ENCODE measurements at places on chromosomes 5 and 9.

DNA sequence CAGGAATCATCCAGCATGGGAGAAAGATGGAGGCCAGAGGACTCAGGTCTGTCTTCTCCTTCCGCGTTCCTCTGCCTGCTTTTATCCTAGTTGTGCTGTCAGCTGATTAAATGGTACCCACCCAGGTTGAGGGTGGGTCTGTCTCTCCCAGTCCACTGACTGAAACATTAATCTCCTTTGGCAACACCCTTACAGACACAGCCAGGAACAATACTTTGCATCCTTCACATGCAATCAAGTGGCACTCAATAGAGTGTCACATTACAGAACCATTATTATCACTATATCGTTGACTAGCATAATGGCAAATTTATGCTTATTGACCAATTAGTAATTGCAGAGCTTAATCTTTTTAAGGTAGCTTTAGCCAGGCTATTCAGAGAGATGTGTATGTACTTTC, 64.8 kb downstream of the UNC13B start:
- no peak overlapping the region for H3K4me3 ChIP-seq
- no peaks in the 10 kb centered on the region for H3K27me3 ChIP-seq
- DNase-seq, result no peak
- H3K27ac ChIP-seq, result no peak overlapping the region
- H3K4me1 ChIP-seq, result no peaks in the 10 kb centered on the region

DNA sequence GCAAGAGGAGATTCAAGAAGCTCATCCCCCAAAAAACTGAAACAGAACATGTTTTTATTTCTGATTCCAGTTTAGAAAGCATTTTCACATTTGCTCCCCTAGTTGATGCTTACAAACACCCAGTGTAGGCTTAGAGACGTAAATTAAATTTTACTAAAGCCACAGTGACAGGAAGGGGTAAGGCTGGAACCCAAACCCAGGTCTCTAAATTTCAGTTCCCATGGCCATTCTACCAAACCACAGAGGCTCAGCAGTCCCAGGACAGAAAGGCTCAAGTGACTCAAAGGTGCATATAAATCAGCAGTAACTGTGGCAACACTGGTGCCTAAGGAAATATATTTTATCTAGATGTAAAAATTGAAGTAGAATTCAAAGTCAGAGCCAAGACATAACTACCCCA, 128.7 kb downstream of the CEP120 start:
- H3K27me3 ChIP-seq, result no peaks in the 10 kb centered on the region
- DNase-seq, result no peak
- H3K4me3 ChIP-seq, result no peak overlapping the region
- H3K36me3 ChIP-seq, result no peaks in the 10 kb centered on the region
- H3K27ac ChIP-seq, result no peak overlapping the region

DNA sequence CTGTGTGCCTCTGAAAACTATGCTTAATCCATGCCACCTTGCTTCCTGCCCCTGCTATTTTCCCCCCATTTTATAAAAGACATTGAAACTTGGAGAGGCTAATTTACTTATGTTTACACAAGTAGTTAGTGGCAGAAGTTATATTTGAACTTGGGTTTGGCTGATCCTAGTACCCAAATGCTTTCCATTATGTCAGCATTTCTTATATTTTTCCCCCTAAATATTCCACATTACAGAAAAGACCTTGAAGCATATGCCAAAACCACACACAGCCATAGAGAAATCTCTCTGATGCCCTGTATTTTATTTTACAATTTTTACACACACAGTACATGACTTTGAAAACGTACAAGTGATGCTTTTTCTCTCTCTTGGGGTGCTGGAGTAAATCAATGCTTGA, 11.2 kb downstream of the C1QTNF2 start:
- no peak for DNase-seq
- no peak overlapping the region for H3K27ac ChIP-seq
- no peaks in the 10 kb centered on the region for H3K4me1 ChIP-seq
- no peak overlapping the region for H3K4me3 ChIP-seq
- H3K36me3 ChIP-seq, result no peaks in the 10 kb centered on the region
- peaks cover 8% of the 10 kb centered on the region for H3K27me3 ChIP-seq

DNA sequence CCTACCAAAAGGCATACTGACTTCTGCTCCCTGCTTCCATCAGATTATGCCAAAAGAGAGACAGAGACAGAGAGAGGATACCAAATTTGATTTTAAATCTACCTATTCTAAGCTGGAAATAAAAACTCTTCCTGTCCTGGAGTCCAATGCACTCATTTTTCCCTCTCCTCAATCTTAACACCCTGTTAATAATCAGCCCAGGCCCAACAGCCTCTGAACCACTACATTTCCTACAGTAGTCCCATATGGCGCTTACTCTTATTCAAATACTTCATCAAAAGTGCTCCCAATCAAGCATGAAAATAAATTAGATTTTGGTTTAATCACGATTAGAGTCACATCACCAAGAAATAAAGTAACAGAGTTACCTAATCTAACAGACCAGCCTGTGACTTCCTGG, 152.3 kb downstream of the TSSK1B start:
- H3K4me1 ChIP-seq, result no peaks in the 10 kb centered on the region
- H3K27me3 ChIP-seq, result peaks cover 14% of the 10 kb centered on the region
- H3K4me3 ChIP-seq, result no peak overlapping the region
- DNase-seq, result no peak
- no peaks in the 10 kb centered on the region for H3K36me3 ChIP-seq

DNA sequence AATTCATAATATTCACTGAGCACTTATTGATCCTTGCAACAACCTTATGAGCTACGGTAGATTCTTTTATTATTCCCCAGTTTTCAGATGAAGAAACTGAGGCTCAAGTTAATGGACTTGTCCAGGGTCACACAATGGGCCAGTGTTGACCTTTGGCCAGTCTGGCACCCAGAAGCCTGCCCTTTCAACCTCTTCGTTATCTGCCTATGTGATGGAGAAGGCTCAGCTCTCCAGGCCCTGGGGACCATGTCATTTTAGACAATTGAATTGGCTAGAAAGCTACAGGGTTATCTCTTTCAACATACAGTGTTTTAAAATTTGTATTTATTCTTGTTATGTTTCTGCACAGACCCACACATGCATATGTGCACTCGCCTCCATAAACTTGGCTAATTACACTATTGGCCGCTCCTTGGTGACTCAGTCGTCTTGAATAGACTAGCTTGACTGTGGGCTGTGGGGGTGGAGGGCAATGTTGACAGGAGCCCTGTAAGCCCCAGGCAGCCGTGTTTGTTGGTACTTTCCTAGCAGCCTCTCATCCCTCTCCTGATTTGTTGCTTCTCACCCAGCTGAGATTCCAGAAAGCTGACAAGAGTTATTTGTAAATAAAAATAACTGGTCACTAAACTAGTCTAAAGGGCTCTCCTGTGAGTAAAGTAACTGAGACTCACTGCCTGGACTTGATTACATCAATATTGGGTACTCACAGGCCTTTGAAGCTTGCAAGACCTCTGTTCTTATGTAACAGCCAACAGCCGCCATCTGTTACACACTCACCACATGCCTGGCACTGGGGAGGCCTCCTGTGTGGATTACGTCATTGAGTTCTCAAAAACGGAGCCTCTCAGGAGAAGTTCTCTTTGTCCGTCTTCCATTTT, 8.5 kb upstream of the ANGPTL2 start:
- H3K4me3 ChIP-seq, result no peak overlapping the region
- H3K27ac ChIP-seq, result no peak overlapping the region
- DNase-seq, result no peak

- H3K27me3 ChIP-seq, result no peaks in the 10 kb centered on the region
- no peak overlapping the region for H3K4me3 ChIP-seq
- H3K27ac ChIP-seq, result no peak overlapping the region
- no peaks in the 10 kb centered on the region for H3K36me3 ChIP-seq
- no peaks in the 10 kb centered on the region for H3K4me1 ChIP-seq
- no peak for DNase-seq
These were observed 254.2 kb downstream of the SAXO1 start for GRCh38 chr9:18778846-18779245.

DNA sequence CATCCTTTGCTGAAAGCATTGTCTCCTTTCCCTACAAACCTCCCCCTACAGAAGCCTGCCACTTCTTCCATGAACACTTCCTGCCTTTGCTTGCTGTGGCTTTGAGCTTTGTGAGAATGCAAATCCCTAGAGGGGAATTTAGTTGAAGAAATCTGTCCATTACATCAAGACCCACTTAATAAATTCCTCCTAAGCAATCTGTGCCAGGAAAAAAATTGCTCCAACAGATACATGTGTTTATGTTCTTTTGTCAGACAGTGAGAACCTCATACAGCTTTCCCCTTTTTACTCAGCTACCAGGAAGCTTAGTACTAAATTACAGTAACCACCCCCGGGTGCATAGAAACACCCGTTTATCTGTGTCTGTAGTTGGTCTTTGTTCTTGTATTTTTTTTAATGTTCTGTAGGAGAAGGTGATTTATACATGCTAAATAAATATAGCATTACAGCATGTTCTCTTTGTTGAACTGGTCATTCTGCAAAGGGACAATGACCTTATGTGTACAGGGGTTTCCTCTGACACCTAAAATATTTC, 43.9 kb downstream of the SH3TC2 start:
- no peaks in the 10 kb centered on the region for H3K27me3 ChIP-seq
- DNase-seq, result no peak
- no peak overlapping the region for H3K27ac ChIP-seq
- H3K4me1 ChIP-seq, result no peaks in the 10 kb centered on the region

DNA sequence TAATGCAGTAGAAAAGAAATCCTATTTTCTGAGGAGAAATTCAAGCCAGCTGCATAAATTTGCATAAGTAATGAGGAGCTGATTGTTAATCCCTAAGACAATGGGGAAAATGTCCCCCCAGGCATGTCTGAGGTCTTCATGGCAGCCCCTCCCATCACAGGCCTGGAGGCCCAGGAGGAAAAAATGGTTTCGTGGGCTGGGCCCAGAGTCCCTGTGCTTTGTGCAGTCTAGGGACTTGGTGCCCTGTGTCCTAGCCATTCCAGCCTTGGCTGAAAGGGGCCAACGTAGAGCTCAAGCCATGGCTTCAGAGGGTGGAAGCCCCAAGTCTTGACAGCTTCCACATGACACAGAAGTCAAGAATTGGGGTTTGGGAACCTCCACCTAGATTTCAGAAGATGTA, 357.5 kb downstream of the SPATA31D1 start:
- no peak for DNase-seq
- no peaks in the 10 kb centered on the region for H3K4me1 ChIP-seq
- H3K4me3 ChIP-seq, result no peak overlapping the region
- H3K36me3 ChIP-seq, result no peaks in the 10 kb centered on the region
- no peak overlapping the region for H3K27ac ChIP-seq
